ENCODE measurements at places on chromosomes 5 and 9.

GRCh38 chr9:133545494-133546286, 11.2 kb downstream of the ADAMTSL2 start:
- no peak for DNase-seq

GRCh38 chr5:69206528-69207190, 17.3 kb downstream of the CENPH start:
- DNase-seq: no peak

- DNase-seq: no peak
These were observed 37.4 kb downstream of the LHFPL2 start for GRCh38 chr5:78611126-78611605.

GRCh38 chr5:145463634-145464033, 371.5 kb downstream of the PRELID2 start:
- DNase-seq: no peak

- no peak for DNase-seq
These were observed 144.8 kb downstream of the MACROH2A1 start for GRCh38 chr5:135254183-135254582.

- no peak for DNase-seq
These were observed 35.5 kb downstream of the PLPP7 start for GRCh38 chr9:131324736-131325679.

DNA sequence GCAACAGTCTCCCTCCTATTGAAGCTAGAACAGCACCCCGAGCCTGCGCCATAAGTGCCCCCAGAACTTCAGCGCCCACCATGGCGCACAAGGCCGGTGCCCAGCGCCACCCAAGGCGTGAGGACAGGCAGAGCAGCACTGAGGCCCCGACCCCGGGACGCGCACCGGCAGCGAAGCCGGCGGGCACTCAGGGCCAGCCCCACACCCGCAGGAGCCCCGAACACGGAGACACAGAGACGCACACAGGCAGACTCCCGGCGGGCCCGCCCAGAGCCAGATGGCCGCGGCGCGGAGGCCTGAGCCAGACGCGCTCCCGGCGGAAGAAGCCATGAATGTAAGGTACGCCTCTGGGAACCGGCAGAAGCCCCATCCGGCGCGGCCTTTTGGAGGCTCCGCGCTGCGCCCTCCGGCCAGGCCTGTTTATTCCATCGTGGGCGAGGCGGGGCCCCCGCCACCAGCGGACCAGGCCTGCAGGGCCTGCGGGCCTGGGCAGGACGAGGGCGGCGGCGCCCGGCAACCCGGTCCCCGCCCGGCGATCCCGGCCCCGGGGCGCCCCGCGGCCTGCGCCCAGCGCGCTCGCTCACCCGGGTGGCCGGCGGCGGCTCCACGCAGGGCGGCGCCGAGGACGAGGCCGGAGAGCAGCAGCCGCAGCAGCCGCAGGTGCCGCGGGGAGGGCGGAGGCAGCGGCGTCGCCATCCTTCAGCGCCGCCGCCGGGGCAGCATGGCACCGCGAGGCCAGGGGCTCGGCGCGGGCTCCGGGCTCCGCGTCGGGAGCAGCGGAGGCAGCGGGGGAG, 486 bp downstream of the NPDC1 start:
- no peak for DNase-seq

DNA sequence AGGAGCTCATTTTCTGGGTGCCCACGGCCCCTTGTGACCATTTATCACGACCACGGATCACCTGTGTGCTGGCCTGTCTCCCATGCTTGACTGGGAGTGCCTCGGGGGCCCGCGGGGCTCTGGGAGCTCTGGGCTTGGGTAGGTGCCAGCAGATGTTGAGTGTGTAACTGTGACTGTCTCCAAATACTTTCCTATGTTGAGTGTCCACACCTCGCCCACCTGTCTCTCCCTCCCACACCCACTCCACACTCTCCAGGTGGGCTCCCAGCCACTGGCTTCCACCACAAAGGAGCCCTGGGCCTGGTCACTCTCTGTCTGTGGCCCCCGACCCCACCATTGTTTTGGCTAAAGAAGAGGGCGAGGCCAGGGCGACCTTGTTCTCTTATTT, 196.4 kb downstream of the CDK5RAP2 start:
- DNase-seq: no peak

GRCh38 chr9:117737721-117738226, 33.6 kb downstream of the TLR4 start:
- no peak for DNase-seq

- DNase-seq: peak; percentile 61
These were observed 10.2 kb downstream of the C9orf50 start for GRCh38 chr9:129610473-129611306.

- no peak for DNase-seq
These were observed 257.6 kb downstream of the SEMA5A start for GRCh38 chr5:9288234-9288633.

DNA sequence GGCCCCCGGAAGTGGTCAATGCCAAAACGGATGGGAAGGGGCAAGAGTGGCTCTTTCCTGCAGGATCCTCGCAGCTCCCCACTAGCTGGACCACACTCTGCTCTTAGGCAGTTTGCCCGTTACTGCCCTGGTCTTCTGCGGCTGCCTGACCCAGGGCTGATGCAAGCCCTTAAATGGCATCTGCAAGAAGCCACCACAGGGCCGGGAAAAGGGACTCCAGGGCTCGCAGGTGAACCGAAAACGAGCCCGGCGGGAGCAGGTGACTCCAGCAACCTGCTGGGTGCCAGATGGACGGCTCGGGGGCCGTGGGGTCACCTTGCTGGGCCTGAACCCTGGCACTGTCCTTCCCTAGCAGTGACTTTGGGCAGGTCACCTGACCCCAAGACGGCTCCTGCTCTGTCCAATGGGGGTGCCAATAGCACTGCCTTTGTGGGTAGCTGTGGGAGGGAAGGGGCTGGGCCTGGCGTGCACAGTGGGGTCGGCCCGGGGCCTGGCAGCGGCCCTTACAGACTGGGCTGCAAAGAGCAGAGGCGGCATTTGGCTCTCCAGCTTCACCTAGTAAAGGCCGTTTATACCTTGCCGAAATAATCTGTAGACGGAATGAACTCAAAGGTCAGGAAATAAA, 1.3 kb downstream of the TMEM250 start:
- no peak for DNase-seq

DNA sequence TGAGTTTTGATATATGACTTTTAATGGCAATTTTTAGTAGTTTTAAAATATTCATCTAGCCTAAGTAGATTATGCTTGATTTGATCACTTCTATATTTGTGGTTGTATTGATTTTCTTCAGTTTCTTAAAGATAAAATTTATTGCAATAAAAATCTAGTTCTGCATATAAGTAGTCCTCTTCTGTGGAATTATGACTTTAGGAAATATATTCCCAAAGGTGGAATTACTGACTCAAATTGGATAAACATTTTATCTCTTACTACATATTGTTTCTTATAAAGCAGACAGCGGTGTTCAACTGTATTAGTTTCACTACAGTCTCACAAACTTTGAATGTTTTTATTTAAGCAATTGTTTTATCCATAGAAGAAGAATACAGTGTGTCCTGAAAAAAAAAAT, 883.0 kb upstream of the SEMA6A start:
- DNase-seq: no peak

- no peak for DNase-seq
These were observed 59.5 kb downstream of the FAT2 start for GRCh38 chr5:151531581-151531980.

GRCh38 chr5:68751661-68752060, 342.2 kb upstream of the SLC30A5 start:
- no peak for DNase-seq

DNA sequence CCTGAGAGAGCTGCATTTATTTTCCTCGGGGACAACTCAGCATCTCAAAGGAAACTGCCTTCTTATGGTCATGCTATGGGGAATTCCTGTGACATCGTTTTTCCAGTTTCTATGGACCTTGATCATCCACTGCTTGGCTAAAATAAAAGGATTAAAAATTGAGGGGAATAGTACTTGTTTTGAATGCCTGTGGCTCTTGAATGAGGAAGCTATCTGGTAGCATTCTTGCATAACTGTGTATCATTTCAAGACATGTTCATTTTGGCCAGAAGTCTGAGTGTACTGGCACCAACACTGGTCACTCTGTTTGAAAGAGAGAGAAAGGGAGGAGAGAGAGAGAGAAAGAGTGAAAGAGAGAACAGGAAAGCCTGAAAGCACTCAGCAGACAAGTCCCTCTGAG, 116.7 kb downstream of the DOCK2 start:
- DNase-seq: no peak

DNA sequence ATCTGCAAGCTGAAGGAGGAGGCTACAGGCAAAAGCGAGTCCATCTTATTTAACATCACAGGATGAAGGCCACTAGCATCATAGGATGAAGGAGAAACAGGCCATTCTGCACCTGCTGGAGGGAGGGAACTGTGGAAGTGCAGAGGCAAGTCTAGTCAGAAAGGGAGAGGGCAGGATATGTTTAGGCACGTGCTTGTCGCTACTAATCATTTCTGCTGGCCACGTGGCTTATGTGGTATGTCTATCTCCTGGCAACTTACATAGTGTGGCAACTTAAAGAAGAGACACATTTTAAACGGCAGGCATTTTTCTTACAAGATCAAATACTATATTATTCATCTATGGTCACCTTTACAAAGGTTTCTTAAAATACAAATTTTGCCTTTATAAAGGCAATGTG, 74.0 kb downstream of the GNAQ start:
- DNase-seq: no peak

GRCh38 chr5:134328619-134329018, 38.4 kb downstream of the CDKL3 start:
- no peak for DNase-seq

DNA sequence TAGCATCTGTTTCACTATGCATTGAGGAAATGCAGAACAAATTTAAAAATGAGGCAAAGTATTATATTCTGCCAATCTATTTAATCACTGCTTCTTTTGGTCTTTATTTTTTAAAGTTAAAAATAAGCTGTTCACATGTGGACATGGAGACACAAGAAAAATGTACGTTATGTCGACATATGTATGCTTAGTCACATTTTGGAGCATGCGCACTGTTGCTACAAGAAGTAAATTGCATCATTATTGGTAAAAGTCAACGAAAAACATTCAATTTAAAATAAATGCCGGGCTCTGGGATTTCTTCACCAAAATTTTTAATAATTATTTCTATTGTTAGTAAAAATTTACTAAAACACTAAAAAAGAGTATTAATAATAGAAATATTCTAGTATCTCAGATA, 876.3 kb upstream of the CTNND2 start:
- DNase-seq: no peak

- DNase-seq: no peak
These were observed 28.5 kb downstream of the GSN start for GRCh38 chr9:121296213-121297127.

- DNase-seq: no peak
These were observed 6.7 kb downstream of the TXN start for GRCh38 chr9:110249603-110250002.

- no peak for DNase-seq
These were observed 41.9 kb downstream of the CD180 start for GRCh38 chr5:67154556-67155206.

DNA sequence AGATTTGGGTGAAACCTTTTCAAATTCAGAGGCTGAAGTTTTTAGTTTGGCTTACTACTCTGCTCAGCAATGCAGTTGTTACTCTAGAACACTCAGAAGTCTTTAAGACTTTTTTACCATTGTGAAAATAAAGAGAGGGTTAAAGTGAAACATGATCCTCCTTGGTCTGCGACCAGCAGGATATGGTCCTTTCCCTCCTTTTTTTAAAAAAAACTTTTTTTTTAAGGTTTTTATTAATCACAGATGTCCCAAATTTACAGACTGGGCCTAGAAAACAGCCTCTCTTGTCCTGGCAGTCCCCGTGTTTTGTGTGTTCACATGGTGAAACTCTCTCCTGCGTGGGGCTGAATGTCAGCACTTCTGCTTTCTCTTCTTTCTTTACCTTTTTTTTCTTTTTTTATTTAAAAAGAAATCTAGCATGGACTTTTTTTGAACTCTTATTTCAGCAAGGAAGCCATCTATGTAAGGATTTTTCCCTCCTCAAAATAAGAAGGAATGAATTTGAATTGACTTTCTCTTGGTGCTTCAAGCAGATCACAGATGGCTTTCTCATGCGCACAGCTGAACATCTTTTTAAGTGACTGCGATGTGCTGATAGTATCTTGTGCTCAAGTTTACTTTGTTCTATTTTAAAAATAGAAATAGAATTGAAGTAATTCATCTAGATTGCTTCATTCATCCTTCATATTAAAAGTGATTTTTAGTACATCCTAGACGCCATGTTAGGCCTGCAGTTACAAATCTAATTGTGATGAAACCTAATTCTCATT, 128.7 kb upstream of the OTULINL start:
- DNase-seq: no peak

DNA sequence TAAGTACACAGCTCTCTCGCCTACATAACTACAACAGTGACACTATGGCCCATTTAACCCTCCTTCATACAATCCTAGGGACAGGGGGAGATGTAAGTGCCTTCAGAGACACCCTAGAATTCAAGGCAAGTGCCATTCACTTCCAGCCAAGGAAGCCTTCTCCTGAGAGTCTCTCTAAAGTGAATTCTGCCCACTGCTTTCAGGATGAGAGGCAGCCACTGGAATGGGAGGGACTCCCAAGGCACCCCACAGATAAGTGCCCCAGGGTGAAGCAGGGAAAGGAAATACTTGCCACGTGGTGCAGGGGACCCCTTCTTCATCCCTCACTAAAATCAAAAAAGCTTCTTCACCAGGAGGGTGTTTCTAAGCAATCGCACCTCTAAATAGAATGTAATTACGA, 283.7 kb downstream of the ZNF608 start:
- DNase-seq: no peak

- DNase-seq: no peak
These were observed 623.8 kb upstream of the TYRP1 start for GRCh38 chr9:12069366-12069765.

- DNase-seq: no peak
These were observed 72.3 kb upstream of the PRLR start for GRCh38 chr5:35302544-35302943.

GRCh38 chr5:103031607-103032006, 88.3 kb downstream of the GIN1 start:
- no peak for DNase-seq

DNA sequence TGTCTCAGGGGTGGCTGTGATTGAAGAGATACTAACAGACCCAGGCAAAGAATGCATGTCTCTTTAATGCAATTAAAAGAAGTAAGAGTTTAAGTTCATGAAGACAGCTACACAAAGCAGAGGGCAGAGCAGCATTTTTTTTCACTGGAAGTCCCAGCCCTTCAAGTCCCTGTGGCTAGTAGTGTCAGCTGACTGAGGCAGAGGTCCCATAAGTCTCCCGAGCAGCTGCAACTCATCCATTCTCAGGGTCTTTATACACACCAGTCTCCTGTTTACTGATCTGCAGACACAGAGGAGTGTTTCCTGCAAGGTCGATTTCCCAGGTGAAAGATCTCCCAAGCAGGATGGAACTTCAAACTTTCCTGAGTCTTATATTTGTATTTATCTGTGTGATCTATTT, 169.4 kb upstream of the GLRA1 start:
- DNase-seq: no peak

DNA sequence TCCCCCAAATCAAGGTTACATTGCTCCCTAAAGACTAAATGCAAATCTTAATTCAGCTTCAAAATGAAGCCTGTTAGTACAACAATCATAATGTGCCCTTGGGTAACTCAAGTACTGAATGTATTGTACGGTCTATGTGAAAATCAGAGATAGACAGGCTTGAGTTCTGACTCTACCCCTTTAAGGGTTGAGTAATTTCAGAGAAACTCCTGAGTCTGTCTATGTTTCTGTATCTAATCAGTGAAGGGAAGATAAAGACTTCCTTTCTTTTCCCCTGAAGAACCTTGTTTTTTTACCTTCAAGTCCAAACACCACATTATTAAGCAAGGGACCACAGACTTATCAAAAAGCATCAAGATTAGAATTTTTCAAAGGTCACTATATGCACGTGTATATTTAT, 108.2 kb downstream of the MPDZ start:
- no peak for DNase-seq

- DNase-seq: no peak
These were observed 1020.4 kb downstream of the CDH18 start for GRCh38 chr5:18967637-18968036.

All from stimulated activated CD8-positive, alpha-beta memory T cell treated with anti-CD3 and anti-CD28 coated beads, Interleukin-15, amount 100 ng/mL, for 48 hours (primary cell).